Activated CD8-positive, alpha-beta memory T cell treated with anti-CD3 and anti-CD28 coated beads, Interleukin-2, amount 50 U/mL, for 48 hours (primary cell): ENCODE measurements at places on chromosomes 11 and 22.
A peak's percentile ranks its signal among the peaks of the same experiment; 100 is the strongest.

DNA sequence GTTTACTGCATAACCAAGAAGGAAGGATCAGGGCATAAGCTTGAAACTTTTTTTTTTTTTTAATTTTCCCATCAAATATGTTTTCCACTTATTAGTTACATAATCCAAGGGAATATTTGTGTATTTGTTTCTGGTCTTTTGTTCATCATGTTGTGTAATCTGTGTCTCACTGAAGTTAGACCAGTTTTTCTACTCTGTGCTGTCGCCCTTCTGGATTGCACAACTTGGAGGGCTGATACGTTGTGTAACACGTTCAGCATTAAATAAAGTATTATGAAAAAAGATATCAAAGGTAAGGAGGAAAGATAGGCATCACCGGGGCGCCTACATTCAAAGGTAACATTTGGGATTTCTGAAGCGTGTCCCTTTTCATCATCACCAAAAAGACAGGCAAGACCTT, 3.3 kb upstream of the E2F8 start:
- DNase-seq: no peak

DNA sequence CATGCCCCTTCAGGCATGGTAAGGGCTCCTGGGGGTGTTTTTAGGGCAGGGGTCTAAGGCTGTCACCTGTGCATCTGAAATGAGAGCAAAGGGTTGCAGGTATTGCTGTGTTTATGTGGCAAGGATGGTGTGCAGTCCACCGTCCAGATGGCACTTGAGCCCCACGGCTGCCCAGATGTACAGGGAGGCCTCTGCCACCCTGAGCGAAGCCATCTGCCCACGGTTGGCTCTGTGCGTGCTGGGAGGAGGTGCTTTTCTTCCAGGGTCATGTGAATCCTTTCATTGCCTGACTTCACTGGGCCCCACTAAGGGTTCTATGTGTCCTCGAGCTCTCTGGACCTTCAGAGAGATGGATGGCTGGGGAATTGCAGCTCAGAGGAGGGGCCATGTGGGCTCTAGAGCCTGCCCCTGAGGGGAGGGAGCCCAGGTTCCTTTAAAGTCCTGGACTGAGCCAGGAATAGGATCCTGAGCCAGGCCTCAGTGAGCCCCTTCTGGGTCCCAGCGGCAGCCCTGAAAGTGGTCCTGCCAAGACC, 89.9 kb downstream of the CTTN start:
- DNase-seq: no peak

DNA sequence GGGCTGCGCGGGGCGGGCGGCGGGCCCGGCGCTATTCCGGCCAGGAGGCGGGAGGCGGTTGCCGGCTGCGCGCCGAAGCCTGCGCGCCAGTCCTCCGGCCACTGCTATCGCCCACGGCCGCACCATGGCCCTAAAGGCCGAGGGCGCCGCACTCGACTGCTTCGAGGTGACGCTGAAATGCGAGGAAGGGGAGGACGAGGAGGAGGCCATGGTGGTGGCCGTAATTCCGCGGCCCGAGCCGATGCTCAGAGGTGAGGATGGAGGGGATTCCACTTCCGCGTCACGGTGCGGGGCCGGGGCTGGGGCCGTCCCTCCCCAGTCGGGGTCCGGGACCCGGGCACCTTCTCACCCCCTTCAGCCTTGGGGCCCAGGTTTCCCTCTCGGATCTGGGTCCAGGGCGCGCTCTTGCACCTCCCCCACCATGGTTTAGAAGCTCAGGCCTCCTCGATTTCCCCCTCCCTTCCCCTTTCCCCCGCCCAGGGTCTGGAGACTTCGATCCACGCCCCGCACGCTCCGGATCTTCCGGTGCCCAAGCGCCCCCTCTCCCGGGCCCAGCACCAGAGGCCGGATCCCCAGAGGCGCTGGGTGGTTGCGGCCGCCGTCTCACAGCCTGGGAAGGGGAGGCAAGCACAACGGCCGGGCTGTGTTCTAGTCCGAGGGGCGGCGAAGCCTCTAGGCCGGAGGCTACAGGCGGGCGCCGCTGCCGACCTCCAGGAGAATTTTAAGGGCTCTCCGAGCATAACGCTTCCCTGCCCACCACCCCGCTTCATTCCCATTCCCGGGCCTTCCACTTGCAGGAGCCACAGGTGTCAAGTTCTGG, 517 bp downstream of the SPINDOC start:
- DNase-seq: peak; percentile 72

DNA sequence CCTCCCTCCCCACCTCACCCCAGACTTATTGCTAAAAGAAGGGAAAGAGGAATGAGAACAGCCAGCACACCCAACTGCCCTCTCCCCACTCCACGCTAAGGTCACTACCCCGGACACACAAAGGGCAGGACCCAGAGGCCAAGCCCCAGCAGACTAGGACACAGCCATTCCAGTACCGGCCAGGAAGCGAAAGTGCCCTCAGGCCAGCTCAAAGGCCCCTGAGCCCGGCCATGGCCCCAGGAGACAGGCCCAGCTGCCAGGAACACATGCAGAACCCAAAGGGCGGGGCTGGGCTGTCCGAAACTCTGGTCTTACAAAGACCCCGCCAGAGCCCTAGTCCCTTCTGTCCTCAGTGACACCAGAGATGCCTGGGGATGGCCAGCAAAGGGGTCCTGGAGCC, 5.5 kb downstream of the RCOR2 start:
- DNase-seq: no peak

- DNase-seq: no peak
Measured at GRCh38 chr11:64436000-64436399, 77.0 kb downstream of the RPS6KA4 start.

- DNase-seq: no peak
Measured at GRCh38 chr11:80702264-80702663, 1261.4 kb upstream of the TENM4 start.

DNA sequence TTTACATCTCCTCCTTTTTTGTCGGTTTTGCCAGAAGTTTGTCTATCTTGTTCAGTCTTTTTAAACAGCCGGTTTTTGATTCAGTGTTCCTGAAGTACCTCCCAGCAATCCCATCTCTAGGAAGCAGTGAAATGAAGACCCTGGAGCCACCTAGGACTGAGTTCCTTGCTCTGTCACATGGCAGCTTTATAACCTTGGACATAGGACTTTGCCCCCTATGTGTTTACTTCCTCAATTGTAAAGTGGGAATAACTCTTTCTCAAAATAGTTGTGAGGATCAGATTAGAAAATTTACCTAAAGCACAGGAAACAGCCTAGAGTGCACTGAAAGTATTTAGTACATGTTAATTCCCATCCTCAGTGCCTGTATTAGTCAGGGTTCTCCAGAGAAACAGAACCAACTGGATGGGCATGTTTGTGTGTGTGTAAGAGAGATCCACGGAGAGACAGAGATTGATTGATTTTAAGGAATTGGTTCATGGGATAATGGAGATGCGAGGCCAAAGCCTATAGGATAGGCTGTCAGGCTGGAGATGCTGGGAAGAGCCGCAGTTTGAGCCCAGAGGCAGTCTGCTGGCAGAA, 20.0 kb downstream of the FAM83F start:
- no peak for DNase-seq

GRCh38 chr22:23754220-23754919, at the start of gene VPREB3:
TSS of gene VPREB3 (minus strand) at chr22:23754425. CDS start at chr22:23754363, 62 bp downstream.
- no peak for DNase-seq

GRCh38 chr11:128235426-128235825, 351.9 kb downstream of the ETS1 start:
- DNase-seq: no peak

DNA sequence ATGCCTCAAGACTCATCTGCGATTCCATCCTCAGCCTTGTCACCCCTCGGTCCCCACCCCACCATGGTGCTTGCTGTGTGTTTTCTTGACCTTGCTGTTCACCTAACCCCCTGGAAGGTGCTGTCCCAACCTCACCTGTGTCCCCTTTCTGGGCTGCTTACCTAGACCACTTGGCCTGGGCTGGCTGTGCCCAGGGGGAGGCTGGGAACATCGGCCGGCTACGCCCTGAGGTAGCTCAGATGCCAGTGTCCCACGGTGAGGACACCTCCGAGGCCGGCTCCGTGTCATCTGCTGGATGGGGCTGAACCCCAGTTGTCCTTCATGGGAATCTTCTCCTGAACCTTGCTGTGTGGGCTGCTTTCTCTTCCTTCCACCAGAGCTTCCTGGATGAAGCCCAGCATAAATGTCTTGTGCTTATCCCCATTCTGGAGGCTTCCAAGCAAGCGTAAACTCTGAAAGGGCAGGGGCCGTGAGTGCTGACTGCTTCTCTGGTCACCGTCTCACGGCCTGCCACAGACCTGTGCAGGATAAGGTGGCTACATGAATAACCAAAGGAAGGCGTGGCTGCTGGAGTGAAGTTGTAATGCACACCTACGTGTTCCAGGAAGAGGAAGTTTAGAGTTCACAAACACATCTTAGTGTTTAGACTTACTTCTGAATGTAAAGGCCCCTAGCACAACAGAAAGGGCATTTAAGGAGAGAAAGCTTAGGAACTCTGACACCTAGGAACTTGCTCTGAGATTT, 724.3 kb downstream of the TBC1D22A start:
- no peak for DNase-seq

DNA sequence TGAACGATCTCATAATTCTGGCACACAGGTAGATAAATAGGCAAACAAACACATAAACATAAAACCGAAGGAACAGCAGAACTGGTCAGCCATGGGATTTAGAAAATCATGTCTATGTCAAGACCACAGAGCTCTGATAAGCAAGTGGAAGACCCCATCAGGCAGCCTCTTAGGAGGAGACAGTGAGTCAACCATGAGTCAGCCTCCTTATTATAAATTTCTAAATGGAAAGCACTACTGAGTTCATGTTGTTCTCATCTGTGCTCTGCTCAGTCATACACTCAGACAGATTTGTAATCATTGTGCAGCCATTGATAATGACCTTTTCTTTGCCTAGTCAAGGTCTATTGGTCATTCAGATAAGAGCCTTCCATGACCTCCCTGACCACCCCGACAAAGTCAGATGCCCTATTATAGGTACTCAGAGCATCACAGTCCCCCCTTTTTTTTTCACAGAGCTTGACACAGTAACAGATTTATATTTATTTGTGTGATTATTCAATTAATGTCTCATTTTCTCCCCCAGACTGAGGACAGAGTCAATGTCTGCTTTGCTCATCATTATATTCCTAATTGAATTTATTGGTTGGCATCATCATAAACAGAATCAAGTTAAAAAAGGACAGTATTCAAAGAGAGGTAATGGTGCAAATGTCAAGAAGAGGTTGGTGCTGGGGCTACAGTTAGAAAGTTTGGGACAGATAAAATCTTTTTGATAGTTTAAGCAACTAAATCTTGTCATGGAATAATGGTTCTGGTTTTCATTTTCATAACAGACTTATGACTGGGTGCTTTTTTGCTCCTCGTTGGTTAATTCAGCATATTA, 579.7 kb upstream of the CCDC90B start:
- no peak for DNase-seq

- DNase-seq: no peak
Measured at GRCh38 chr22:43185860-43186261, 1.1 kb downstream of the TTLL12 start.

DNA sequence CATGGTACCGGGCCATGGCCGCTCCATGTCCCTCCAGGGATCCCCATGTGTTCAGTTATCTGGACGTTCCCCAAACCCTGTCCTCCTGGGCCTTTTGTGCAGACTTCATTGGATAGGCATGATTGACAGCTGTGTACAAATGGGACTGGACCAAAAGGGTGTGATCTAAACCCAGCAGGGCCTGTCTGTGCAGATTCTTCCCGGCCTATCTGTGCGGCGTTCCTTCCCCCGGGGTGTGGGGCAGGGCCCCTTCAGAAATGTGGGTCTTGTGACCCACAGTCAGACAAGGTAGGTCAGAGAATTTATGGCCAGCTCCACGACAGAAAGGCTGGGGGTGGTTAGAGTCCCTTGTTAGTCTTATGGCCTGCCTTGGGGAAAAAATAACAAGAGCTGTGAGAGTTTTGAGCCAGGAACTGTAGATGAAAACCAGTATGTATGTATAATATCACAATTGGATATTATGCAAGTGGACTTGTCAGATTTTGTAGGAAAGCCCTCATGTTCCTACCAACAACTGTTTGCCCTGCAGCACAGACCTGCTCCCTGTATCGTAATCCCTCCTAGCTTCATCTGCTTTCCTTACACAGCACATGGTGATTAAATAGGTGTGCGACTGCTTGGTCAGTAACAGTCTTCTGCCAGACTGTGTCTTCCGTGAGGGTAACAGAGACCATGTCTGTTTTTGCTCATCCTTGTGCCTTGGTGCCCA, 31.7 kb downstream of the AP2A2 start:
- no peak for DNase-seq

DNA sequence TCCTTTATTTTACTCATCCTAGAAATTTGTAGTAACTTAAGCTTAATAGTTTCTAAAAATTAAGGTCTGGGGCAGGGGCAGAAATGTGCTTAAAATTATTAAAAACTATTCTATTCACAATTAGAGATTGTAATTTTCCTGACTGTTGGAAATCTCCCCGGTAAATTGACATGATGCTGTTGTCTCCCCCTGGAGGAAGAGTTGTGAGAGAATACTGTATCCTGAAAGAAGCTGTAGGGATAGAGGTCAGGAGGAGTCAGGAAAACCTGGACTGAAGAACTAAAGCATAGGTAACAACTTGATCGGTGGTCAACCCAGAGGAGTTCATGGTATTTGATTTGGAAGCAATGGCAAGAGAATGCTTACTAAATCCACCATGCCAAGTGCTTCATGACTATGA, 16.2 kb upstream of the ESAM start:
- no peak for DNase-seq

- DNase-seq: peak; percentile 26
Measured at GRCh38 chr22:44892243-44892642, 117.6 kb downstream of the PHF21B start.

GRCh38 chr11:42054351-42054900, 595.0 kb upstream of the LRRC4C start:
- no peak for DNase-seq

DNA sequence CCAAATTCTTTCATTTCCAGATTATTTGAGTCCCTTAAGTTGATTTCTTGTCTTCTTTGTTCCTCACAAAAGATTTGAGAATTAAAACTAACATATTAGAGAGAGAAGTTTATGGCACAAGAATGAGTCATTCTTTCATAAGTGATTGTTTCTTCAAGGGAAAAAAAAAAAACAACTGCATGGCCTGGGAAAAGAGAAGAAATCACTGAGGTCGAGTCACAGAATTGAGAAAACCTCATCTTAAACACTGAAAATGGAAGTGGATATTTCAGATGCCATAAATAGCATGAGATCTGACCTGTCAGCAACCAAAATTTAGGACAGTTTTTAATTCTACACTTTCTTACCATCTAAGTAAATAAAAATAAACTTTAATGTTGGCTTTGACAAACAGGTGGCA, 87.2 kb downstream of the CWF19L2 start:
- DNase-seq: no peak

DNA sequence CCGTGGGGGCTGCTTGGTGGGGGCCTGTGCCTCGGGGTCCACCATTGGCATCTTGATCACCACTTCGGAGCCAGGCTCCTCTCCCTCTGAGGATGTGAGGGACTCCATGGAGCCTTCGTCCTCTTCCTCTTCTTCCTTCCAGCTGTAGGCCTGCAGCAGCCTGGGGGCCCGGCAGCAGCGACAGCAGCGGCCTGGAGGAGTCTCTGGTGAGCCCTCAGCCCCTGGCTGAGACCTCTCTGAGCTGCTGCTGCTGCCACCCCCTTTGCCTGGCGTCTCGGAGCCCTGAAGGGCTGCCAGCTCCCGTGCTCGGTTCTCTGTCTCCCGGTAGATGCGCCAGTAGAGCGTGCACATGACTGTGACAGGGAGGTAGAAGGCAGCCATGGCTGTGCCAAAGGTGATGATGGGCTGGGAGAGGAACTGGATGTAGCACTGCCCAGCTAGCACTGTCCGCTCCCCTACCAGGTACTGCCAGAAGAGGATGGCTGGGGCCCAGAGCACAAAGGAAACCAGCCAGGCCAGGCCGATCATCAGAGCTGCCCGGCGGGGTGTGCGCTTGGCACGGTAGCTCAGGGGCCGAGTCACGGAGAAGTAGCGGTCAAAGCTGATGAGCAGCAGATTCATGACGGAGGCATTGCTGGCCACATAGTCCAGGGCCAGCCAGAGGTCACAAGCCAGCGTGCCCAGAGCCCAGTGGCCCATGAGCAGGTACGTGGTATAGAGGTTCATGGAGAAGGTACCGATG, 10.9 kb downstream of the CHRM1 start:
- DNase-seq: no peak
